ENCODE measurements at places on chromosomes 3 and 15. TPM values are rescaled to one million over a fixed set of nuclear protein-coding genes. Genes with fewer than 3 reads are reported as not detected.

The WDR49 gene
- 4.2 TPM for polyA plus RNA-seq

The SCN5A gene
- polyA plus RNA-seq = not detected

The GOLGB1 gene
- polyA plus RNA-seq = 1.2 TPM

The PIERCE2 gene
- polyA plus RNA-seq = 0.61 TPM

The ITIH4 gene
- polyA plus RNA-seq = 29.8 TPM

The SLC24A5 gene
- not detected for polyA plus RNA-seq

The CX3CR1 gene
- 25.9 TPM for polyA plus RNA-seq

The TRIM71 gene
- polyA plus RNA-seq = 0.18 TPM

The TLNRD1 gene
- polyA plus RNA-seq = 3.4 TPM

The ANKUB1 gene
- not detected for polyA plus RNA-seq

The FGF12 gene
- polyA plus RNA-seq = not detected

The MLF1 gene
- polyA plus RNA-seq = 0.43 TPM

The SH2D7 gene
- not detected for polyA plus RNA-seq

The CFAP161 gene
- not detected for polyA plus RNA-seq

The TM4SF1 gene
- polyA plus RNA-seq = not detected

The TUSC7 gene
- not detected for polyA plus RNA-seq

Data from CD14-positive monocyte (primary cell).